ENCODE measurements at places on chromosomes 6 and 20.

GRCh38 chr20:49976542-49976941 lies 6.2 kb upstream of the SNAI1 start:
- DNase-seq = no peak

GRCh38 chr20:47389867-47390347 lies 33.4 kb upstream of the ZMYND8 start:
- peak; percentile 80 for DNase-seq

DNA sequence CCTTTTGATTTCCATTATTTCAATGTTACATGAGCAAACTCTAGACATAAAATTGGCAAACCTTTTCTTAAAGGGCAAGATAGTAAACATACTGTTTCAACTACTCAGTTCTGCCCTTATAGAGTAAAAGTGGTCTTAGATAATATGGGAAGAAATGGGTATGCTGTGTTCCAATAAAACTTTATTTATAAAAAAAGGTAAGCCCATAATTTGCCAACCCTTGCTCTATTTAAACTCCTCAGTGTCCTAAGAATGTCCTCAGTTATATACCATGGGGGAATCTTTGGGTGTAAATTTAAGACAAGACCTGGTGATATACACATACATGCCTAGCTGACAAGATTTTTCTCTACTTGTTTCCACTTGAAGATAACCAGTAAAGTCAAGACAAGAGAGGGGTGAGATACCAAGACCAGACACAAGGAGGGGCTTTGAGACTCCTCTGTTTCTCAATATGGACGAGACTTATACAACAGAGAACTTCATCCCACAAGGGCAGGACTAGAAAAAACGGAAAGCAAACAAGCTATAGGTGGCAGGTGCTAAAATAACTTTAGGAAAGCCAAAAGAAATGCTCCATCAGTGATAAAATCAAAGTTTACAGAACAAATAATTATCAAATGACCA lies 10.5 kb downstream of the SNX3 start:
- DNase-seq = peak; percentile 10

DNA sequence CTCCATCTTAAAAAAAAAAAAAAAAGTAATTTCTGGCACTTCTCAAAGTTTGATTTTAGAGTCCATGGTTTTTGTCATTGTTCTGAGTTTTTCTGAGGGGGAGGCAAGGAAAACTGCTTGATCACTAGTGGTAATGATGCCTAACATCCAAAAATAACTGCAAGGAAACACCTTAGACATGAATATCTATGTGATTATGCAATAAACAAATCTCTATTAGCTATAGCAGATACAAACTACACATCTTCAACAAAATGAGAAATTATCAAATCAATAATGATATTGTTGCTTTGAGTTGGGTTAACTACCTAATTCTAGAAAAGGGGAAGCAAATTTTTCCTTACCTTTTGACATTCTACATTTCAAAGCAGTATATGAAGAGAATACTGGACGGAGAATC lies 230.9 kb upstream of the JARID2 start:
- DNase-seq = no peak

DNA sequence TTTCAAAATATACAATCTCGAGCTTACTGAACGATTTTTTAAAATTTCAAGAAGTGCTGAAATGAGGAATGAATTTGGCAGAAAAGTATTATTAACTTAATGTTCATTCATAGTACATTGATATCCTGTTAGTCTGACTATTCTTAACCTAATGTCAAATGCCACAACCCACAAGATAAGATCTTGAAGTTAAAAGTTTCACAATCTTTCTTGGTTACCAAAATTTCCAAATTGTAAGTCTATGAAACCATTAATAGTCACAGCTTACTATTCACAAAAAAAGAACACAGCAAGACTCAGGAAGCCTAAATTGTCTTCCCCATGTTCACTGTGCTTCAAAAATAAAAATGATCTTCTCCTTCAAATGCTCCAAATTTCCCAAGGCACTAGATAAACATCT lies 71.3 kb downstream of the HACE1 start:
- DNase-seq = no peak

DNA sequence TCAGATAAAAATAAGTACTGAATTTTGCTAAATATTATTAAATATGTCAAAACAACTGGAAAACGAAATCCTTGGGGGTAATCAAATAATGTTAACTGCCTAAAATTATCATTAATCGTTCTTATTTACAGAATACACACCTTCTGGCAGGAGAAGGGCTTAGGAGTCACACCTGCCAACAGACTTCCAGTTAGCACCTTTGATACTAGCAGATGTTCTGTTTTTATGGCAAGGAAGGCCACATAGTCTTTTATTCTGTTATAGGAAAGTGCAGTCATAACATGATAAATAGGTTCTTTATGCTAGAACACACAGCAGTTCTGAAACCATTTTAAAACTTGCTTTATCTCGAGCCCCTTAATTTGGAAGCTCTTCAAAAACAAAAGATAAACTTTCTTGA lies 464.1 kb downstream of the UTRN start:
- no peak for DNase-seq

- no peak for DNase-seq
Observed at GRCh38 chr6:139468178-139468819, 93.9 kb upstream of the CITED2 start.

GRCh38 chr20:19735446-19735845 lies 22.6 kb upstream of the RIN2 start:
- DNase-seq = peak; percentile 80

Data from inflammatory macrophage (primary cell).